Mesendoderm (in vitro differentiated cells): ENCODE measurements at places on chromosomes 7 and 10.

GRCh38 chr7:132783824-132784223 is 207.6 kb upstream of the PLXNA4 start:
- no peaks in the 10 kb centered on the region for H3K27me3 ChIP-seq
- peaks cover 2% of the 10 kb centered on the region for H3K36me3 ChIP-seq
- DNase-seq, result peak; percentile 61
- H3K4me3 ChIP-seq, result no peak overlapping the region
- no peak overlapping the region for H3K27ac ChIP-seq
- peaks cover 2% of the 10 kb centered on the region for H3K4me1 ChIP-seq

DNA sequence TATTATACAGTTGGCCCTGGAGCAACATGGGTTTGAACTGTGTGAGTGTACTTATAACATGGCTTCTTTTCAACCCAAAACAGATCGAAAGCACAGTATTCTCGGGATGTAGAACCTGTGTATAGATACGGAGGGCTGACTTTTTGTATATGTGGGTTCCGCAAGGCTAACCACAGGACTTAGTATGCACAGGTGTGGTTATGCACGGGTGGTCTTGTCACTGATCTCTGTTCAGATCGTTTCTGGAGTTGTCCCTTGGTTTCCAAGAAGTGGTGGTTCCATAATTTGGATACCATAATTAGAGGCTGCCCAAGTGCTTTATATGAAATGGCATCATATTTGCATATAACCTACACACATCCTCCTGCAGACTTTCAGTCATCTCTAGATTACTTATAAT is 10.9 kb upstream of the BHLHA15 start:
- DNase-seq, result no peak
- no peak overlapping the region for H3K27ac ChIP-seq
- no peak overlapping the region for H3K4me3 ChIP-seq
- H3K27me3 ChIP-seq, result no peaks in the 10 kb centered on the region

DNA sequence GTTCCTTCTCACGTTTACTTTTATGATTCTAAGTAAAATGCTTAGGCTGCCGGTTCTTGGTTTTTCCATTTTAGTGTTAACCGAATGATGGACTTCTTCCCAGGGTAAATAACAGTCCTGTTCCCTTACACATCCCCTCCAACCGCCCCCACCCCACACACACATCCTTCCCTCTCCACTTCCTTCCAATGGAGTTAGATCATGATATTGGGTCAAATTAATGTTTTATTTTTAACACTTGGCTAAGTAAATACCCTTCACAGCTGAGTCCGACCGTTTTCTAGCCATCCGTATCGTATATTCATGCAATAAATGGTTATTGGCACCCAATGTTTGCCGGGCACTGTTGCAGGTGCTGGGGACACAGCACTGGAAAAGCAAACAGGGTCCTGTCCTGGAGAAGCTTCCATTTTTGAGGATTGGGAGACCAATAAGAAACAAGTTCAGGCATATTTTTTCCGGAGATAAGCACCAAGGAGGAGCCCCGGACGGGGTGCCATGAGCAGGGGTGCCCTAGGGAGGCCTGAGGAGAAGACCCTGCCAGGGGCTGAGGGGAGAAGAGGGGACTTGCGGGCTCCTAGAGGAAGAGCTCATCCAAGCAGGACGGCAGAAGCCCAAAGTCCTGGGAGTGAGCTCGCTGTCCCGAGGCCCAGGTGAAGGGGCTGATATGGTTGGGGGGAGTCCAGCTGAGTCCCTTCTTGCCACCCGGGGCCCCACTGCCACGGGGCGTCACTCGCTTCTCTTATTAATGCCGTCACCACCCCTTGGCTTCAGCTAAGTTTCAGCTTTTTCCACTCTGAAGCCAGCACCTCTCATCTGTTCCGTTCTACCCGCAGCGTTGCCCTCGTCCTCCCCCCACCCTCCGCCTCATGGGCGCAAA is 126.0 kb upstream of the RET start:
- H3K36me3 ChIP-seq, result no peaks in the 10 kb centered on the region
- peaks cover 4% of the 10 kb centered on the region for H3K4me1 ChIP-seq
- DNase-seq, result no peak
- no peak overlapping the region for H3K4me3 ChIP-seq

DNA sequence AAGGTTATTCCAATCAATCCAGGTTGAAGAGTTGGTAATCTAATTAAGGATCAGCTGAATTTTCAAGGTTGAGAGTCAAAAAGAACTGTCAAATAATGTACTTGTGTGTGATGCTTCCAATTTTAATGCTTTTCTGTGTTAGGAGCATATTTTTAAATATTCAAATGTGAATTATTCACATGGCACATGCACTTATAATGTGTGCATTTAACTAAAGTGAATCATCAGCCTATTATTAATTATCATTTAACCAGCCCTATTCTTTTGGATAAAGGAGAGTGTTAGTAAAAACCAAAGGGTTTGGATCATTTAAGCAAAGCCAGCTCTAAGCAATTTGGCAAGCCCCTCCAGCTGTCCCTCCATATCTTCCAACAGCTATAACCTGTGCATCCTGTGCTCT is 11.2 kb downstream of the LGI1 start:
- no peaks in the 10 kb centered on the region for H3K27me3 ChIP-seq
- H3K4me1 ChIP-seq, result peaks cover 2% of the 10 kb centered on the region
- H3K4me3 ChIP-seq, result no peak overlapping the region
- DNase-seq, result no peak

DNA sequence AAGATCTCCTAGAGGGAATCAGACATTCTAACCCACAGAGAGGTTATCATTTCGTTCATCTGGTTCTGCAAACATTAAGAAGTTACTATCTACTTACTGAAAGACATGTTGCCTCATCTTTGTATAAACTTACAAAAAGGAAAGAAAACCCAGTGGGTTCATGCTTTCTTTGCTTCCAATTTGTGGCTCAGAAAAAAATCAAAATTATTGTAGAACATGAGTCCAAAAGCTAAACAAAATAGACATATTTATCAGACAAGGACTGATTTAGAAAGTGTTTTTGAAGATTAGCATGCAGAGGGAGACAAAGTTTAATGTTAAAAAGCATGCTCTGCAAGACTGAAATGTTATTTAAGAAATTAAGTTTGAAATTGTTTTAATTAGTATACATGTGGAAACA is 123.1 kb downstream of the MBL2 start:
- no peak for DNase-seq
- H3K27ac ChIP-seq, result no peak overlapping the region
- H3K4me1 ChIP-seq, result no peaks in the 10 kb centered on the region
- H3K27me3 ChIP-seq, result no peaks in the 10 kb centered on the region

GRCh38 chr10:122713091-122713885 is 13.6 kb upstream of the C10orf120 start:
- H3K4me3 ChIP-seq, result no peak overlapping the region
- H3K36me3 ChIP-seq, result no peaks in the 10 kb centered on the region
- H3K4me1 ChIP-seq, result no peaks in the 10 kb centered on the region

GRCh38 chr10:58951746-58952145 is 224.7 kb upstream of the PHYHIPL start:
- H3K4me1 ChIP-seq, result no peaks in the 10 kb centered on the region
- DNase-seq, result no peak
- H3K36me3 ChIP-seq, result no peaks in the 10 kb centered on the region
- no peaks in the 10 kb centered on the region for H3K27me3 ChIP-seq
- no peak overlapping the region for H3K4me3 ChIP-seq

DNA sequence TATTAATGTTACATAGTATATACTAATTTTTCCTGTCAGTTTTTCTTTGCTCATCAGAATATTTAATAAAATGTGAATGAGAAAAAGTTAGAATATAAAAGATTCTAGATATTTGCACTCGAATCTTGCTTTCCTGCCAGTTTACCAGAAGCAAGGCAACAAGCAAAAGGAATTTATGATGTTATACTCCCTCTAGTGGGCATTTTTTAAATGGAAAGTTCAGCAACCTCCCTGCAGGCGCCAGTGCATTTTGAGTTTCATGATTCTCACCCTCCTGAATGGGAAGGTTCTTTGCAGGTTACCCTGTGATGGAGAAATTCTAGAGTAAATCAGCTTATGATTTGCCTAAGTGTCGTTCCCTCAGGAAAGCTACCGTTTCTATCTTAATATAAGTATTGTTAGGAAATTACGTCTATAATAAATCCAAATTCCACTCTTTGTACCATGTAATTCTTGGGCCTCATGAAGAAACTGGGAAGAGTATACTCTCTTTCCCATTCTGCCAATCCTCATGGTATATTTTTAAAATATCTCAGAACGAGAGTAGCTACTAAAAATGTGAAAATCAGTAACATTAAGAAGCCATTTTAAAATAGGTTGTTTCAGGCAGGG is 350.0 kb downstream of the CRPPA start:
- no peaks in the 10 kb centered on the region for H3K4me1 ChIP-seq
- DNase-seq, result peak; percentile 67
- no peak overlapping the region for H3K27ac ChIP-seq
- H3K36me3 ChIP-seq, result no peaks in the 10 kb centered on the region

DNA sequence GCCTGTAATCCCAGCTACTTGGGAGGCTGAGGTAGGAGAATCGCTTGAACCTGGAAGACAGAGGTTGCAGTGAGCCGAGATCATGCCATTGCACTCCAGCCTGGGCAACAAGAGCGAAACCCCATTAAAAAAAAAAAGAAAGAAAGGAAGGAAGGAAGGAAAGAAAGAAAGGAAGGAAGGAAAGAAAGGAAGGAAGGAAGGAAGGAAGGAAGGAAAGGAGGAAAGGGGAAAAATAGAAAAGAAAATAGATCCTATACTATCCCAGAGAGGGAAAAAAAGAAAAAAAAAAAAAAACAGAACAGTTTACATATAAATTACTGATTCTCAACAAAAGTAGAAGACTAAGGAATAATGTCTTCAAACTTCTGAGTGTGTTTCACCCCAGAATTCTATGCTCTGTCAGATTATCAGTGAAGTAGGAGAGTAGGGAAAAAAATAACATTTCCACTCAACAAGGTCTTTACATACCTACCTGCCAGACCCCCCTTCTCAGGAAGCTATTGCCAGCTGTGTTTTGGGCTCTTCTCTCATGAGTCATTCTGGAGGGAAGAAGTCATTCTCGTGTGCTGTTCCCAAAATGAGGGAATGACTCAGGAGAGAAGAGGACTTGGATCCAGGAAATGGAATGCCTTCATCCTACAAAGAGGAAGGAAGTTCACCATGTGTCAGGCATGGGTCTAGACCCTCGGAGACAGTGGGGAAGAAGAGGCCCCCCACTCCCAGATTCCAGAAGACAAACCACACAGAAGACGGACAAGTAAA is 20.9 kb downstream of the RGS10 start:
- H3K36me3 ChIP-seq, result no peaks in the 10 kb centered on the region
- H3K4me1 ChIP-seq, result peaks cover 5% of the 10 kb centered on the region
- DNase-seq, result peak; percentile 96
- no peak overlapping the region for H3K4me3 ChIP-seq
- H3K27ac ChIP-seq, result peak overlapping the region; percentile 36
- H3K27me3 ChIP-seq, result no peaks in the 10 kb centered on the region

GRCh38 chr7:104627516-104627915 is 299.1 kb downstream of the LHFPL3 start:
- H3K4me3 ChIP-seq, result no peak overlapping the region
- no peaks in the 10 kb centered on the region for H3K4me1 ChIP-seq
- no peaks in the 10 kb centered on the region for H3K36me3 ChIP-seq
- no peak overlapping the region for H3K27ac ChIP-seq
- DNase-seq, result peak; percentile 47
- no peaks in the 10 kb centered on the region for H3K27me3 ChIP-seq

GRCh38 chr7:63998549-63998948 is at the start of gene ZNF722:
TSS of gene ZNF722 (plus strand) at chr7:63998849. CDS start at chr7:63998962, 113 bp downstream.
- H3K36me3 ChIP-seq, result no peaks in the 10 kb centered on the region
- no peak within 1 kb of the TSS for H3K4me3 ChIP-seq
- H3K4me1 ChIP-seq, result no peaks in the 10 kb centered on the region
- H3K27me3 ChIP-seq, result no peaks in the 10 kb centered on the region
- no peak for DNase-seq

- no peaks in the 10 kb centered on the region for H3K36me3 ChIP-seq
- no peak overlapping the region for H3K4me3 ChIP-seq
- H3K4me1 ChIP-seq, result peaks cover 2% of the 10 kb centered on the region
- no peak for DNase-seq
Measured at GRCh38 chr10:118282670-118283069, 59.5 kb downstream of the FAM204A start.

DNA sequence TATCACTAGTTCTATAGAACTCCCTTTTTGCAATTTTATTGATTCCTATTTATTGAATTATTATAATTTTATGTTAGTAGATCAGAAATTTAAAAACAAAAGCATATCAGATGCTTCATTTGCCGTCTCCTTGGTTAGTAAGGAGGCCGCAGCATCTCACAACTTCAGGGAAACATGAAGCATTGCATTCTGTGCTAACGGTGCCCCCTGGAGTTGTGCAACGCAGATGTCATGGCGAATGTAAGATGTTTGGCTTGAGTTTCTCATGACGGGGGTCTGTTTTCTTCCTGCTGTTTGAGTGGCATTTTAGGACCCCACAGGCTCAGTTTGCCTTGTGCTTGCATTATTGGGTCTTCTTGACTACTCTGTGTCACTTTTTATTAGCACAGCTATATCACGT is 124.8 kb downstream of the CNNM2 start:
- no peak overlapping the region for H3K27ac ChIP-seq
- no peaks in the 10 kb centered on the region for H3K36me3 ChIP-seq
- DNase-seq, result no peak
- no peak overlapping the region for H3K4me3 ChIP-seq
- H3K4me1 ChIP-seq, result peaks cover 4% of the 10 kb centered on the region
- no peaks in the 10 kb centered on the region for H3K27me3 ChIP-seq

- H3K4me3 ChIP-seq, result no peak overlapping the region
- no peaks in the 10 kb centered on the region for H3K27me3 ChIP-seq
- DNase-seq, result no peak
- no peak overlapping the region for H3K27ac ChIP-seq
Measured at GRCh38 chr7:115054478-115055065, 132.7 kb downstream of the MDFIC start.

- H3K27me3 ChIP-seq, result no peaks in the 10 kb centered on the region
- DNase-seq, result no peak
- no peaks in the 10 kb centered on the region for H3K36me3 ChIP-seq
- no peaks in the 10 kb centered on the region for H3K4me1 ChIP-seq
- no peak overlapping the region for H3K27ac ChIP-seq
- H3K4me3 ChIP-seq, result no peak overlapping the region
Measured at GRCh38 chr10:78566284-78567111, 502.3 kb upstream of the ZMIZ1 start.

- DNase-seq, result no peak
- no peaks in the 10 kb centered on the region for H3K27me3 ChIP-seq
- H3K4me3 ChIP-seq, result no peak overlapping the region
- no peak overlapping the region for H3K27ac ChIP-seq
- no peaks in the 10 kb centered on the region for H3K36me3 ChIP-seq
Measured at GRCh38 chr10:114825513-114826253, 4.1 kb downstream of the FHIP2A start.

DNA sequence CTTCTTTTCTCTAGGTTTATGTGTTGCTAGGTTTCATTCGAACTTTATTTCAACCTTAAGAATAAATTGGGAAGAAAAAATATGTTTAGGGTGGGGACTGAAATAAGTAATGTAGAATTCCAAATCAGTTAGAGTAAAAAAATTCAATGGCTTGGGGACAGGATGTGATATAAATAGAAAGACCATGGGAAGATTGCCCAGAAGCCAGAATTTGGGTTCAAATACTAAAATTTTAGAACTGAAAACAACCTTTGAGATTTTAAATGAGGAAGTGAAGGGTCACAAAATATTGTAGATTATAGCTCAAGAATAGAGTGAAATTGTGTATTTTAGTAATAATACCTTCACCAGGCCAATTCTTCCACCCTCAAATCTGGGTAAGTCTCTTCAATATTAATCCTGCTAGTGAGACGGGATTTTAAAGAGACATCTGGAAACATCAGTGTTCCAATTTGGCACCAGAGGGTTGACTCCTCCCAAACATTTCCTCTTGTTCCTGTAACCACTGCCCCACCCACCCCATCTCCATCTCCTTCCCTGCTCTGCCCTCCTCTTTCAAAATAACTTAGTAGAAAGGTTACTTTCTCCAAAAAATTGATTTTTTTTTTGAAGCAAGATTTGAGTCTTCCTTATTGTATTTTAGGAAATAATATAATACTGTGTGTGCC is 51.3 kb upstream of the FAM3C start:
- no peak overlapping the region for H3K4me3 ChIP-seq
- H3K27ac ChIP-seq, result no peak overlapping the region
- no peaks in the 10 kb centered on the region for H3K27me3 ChIP-seq
- no peak for DNase-seq
- H3K36me3 ChIP-seq, result no peaks in the 10 kb centered on the region
